Stimulated activated CD4-positive, alpha-beta T cell treated with anti-CD3 and anti-CD28 coated beads, Interleukin-15, amount 100 ng/mL, for 1 hour (primary cell): ENCODE measurements at places on chromosomes 16 and 17.

- no peak for DNase-seq
These were observed 9.6 kb upstream of the APPBP2 start for GRCh38 chr17:60535382-60536279.

- no peak for DNase-seq
These were observed 439.8 kb downstream of the UTP18 start for GRCh38 chr17:51700011-51700760.

DNA sequence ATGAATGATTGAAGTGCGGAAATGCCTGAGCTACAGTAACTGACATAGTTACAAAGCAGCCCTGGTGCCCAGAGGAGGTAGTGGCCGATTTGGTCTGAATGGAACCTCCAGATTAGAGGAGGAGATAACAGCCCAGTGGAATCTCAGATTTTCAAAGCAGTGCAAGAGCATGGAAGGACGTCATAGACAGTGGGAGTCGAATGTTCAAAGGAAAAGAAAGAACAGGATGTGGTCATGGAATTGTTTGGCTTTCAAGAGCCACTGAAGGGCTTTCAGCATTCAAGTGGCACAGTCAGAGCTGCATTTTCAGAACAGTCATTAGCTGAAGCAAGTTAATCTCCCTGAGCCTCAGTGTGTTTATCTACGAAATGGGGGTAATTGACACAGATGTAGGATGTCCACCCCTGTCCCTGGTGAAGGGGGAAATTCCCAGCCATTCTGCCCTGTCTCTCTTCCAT lies 104.6 kb upstream of the CACNG3 start:
- DNase-seq: no peak

- DNase-seq: no peak
These were observed at the start of gene TMED6 for GRCh38 chr16:69351309-69352027. TSS of gene TMED6 (minus strand) at chr16:69351786. CDS start at chr16:69351753, 33 bp downstream.

DNA sequence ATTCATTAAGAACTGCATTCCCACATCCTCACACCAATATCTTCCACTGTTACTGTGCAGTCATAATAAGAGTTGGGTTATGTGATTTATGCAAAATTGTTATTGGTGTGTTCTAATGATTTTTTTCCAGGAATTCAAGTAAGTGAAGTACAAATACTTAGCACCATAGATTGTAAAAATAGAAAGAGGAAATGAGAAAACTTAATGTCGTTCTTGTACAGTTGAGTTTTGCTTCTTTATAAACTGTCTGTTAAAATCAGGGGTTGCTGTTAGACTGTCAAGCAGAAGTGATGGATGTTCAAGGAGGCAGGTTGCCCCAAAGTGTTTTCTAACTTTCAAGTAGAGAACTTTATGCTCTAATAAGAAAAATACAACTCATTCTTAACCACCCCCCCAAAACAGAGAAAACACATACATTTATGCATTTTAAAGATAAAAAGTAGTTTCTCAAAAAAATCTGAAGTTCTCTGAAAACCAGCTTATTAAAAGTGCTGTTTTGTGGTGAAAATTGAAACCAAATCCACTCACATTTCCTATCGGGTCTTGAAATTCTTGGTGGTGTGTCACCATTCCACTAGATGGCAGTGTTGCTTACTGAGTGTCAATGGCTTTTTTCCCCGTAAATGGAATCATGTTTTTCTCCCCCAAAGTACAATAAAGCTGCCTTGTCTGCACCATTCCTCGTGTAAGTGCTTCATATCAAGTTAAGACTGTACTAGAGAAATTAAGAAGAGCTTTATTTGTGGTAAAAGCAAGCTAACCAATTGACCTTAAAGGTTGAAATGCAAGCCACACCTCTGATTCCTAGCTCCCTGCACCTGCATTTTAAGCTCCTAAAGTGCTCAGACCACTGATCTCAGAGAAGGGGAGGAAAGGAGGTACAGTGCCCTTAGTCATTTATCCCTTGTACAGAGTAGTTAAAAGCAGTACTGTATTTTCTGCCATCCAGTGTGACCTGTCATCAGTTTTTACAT lies 4.7 kb upstream of the IGSF6 start:
- no peak for DNase-seq

DNA sequence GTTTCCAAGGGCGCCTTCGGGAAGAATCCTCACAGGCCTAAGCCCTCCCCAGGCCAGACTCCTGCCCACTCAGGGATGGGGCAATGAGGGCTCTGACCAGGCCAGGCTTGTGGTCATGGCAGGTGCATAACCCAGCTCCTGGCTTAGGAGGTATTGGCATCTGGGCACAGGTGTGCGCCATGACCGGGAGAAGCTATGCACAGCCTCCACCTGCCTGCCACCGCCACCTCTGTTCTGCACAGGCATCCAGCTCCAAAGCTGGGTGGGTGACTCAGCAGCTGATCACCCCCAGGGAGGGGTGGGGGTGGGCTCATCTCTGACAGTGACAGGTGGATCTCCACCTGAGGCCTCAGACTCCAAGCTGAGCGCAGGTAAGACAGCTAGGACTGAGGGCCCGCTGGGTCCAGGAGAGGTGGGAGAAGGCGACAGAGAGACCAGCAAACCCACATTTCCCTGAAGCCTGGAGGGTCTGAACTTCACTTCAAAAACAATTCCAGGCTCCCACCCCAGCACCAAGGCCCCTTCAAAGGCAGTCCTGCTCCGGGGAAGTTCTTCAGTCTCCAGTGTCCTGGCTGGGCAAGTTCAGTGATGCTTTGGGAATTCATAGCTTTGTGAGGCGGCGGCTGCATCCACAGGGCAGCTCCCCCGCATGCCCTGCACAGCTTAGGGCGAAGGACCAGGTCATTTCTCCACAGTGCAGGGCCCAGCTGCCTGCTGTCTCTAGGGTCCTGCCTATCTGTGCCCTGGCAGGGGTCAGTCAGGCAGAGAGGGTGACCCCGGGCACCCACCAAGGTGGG lies 121.6 kb upstream of the SMURF2 start:
- no peak for DNase-seq

- no peak for DNase-seq
These were observed 7.1 kb upstream of the BAHCC1 start for GRCh38 chr17:81388091-81388611.

GRCh38 chr17:17196776-17197175 lies 9.4 kb downstream of the PLD6 start:
- no peak for DNase-seq

DNA sequence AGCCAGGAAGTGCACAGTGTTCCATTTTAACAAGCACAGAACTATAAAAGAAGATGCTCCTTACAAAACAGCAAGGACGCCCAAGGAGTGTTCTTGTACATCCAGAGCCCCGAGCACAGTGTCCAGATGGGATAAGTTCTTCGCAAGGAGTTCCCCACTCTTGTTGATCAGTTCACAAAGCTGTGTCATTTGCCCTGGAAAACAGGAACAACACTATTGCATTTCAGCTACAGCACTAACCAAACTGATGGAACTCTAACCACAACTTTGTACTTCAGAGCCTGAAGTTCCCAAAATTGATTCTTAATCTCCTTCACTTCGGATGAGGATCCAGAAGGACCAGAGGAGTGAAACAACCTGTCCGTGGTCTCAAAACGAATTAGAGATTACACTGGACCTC lies 5.1 kb downstream of the COPS3 start:
- no peak for DNase-seq

DNA sequence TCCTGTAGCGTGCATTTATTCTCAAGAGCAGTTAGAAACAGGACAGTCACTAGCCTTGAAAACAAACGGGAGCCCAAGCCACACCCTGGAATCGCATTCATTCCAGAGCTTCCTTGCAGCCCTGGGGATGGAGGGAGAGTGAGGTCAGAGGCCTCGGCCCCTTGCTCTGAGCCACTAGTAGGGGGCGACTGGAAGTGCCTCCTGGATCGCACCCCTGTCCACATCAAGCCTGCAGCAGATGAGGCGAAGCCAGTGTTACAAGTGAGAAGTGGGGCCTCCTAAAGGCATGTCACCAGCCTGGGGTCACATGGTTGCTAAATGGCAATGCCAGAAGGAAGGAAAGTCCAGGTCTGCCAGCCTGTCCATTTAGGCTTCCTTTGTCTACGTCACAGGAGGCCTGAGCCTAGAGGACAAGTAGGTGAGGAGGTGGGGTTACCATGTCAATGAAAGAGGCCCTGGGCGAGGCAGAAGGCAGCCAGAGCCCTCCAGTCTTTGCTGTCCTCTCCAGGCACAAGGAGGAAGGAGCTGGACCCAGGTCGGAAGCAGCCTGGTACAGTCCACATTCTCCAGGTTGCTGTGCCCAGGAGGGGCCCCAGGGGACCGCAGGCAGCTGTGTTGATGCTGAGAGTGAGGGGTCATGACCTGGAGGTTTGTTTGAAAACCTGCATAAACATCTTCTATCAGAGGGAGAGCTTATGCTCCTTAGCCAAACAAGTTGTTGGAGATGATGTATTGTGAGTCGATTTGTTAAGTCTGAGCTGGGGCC lies 3.0 kb upstream of the RCVRN start:
- DNase-seq: no peak

DNA sequence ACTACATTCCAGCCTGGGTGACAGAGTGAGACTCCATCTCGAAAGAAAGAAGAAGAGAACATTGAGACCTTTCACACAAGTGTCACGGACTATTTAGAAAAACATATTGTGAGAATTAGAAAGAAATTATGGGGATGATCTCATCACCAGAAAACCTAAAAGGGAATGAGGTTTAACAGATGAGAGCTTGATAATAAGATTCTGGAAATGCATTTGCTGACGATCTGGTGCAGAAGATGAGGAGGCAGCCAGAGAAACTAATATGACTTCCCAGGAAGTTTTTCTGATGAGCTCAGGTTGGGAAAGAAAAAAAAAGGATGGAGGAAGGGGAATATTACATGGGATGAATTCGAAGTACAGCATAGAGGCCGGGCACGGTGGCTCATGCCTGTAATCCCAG lies 10.8 kb upstream of the APOH start:
- DNase-seq: no peak

- DNase-seq: no peak
These were observed 15.4 kb downstream of the ABCA10 start for GRCh38 chr17:69213059-69213813.

DNA sequence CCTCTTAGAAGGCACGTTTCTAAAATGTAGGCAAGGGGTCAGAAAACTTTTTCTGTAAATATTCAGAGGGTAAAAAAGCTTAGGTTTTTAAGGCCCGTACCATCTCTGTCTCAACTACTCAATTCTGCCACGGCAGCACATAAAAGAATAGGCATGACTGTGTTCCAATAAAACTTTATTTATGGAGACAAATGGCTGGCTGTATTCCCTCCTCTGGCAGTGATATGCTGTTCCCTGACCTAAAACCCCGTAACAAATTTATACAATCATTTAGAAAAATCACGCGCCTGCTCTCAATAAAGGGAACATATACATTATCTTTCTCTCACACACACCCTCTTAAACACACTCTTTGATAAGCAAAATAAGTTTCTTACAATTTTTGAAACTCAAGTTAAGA lies 138.7 kb downstream of the ZFHX3 start:
- no peak for DNase-seq

- peak; percentile 67 for DNase-seq
These were observed 765 bp downstream of the COL1A1 start for GRCh38 chr17:50200457-50201275.

- no peak for DNase-seq
These were observed 59.0 kb upstream of the TNRC6C start for GRCh38 chr17:77899498-77899897.

- no peak for DNase-seq
These were observed 1.2 kb downstream of the MAF start for GRCh38 chr16:79599256-79599836.

DNA sequence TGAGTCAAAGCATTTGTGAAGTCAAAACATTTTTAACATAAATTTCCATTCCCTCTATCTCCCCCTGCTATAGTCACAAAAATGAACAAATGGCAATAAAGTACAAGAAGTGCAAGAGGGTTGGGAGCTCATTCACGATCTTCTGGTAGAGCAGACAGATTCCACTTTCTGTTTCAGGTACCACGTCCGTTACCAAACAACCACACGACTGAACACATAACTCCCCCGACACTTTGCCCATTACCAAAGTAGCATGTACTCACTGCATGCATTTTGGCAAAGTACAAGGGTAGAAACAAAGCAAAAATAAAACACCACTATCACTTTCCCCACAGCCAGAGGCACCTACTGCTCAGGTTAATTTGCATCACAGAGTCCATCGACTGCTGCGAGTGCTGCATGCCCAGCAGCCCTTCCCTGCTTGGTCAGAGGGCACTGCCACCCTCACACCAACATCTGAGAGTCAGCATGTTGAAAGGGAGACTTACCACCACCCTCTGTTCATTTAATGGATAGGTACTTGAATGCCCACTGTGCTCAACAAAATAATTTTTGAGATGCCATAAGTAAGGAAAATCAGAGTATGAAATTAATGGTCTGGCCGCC lies 150.3 kb upstream of the AXIN2 start:
- no peak for DNase-seq

- DNase-seq: no peak
These were observed 35.7 kb upstream of the METTL9 start for GRCh38 chr16:21563676-21564075.

DNA sequence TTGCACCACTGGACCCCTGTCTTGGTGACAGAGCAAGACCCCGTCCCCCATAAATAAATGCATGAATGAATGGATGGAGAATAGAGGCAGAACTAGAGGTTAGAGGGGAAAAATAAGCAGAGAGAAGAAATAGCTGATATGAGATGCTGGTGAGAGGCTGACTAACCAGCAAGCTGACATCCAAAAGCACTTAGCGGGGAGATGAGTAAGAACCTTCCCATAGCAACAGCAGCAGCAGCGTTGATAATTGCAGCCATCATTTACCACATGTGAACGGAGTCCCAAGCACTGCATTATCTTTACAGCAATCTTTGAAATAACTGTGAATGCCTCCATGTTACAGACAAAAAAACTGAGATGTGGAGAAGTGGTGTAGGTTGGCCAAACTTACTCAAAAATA lies 777.3 kb upstream of the EEF2KMT start:
- DNase-seq: no peak

DNA sequence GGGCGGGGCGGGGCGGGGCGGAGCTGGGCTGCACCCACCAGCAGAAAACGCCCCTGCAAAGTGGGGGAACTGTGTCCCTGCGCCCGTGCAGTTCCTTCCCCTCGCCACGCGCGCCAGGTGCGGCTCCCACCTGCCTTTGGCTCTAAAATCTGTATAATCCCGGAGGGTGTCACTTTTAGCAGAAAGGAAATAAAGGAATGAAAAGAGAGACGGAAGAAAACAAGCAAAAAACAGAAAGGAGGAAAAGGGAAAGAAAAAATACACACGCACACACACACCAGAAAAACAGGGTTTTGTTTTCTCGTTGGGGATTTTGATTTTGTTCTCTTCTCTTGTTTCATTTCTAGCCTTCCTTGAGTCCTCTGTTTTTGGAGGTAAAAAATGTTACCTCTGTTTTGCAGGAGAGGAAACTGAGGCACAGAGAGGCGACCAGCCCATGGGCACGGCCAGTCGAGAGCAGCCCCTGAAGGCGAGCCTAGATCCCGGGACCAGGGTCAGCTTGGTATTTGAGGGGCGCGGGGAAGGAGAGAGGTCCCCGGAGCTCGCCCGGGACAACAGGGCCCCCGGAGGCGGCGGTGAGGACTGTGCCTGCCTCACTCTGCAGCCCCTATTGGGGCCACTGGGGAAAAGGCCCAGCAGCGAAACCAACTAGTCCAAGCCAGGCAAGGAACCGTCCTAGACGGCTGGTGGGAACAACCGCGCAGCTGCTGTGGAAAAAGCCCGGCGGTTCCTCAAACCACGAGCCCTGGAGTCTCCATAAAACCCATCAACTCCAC lies 594 bp upstream of the CARHSP1 start:
- no peak for DNase-seq
